ENCODE measurements at places on chromosomes 3 and 15. TPM values are rescaled to one million over a fixed set of nuclear protein-coding genes. Genes with fewer than 3 reads are reported as not detected.

The IREB2 gene
- 70.2 TPM for total RNA-seq

The ZBED2 gene
- 13.5 TPM for total RNA-seq

The GXYLT2 gene
- total RNA-seq = 1.0 TPM

The PLCH1 gene
- total RNA-seq = 2.8 TPM

The TM4SF4 gene
- 1.3 TPM for total RNA-seq

The SMAD3 gene
- total RNA-seq = 28.8 TPM

The UROC1 gene
- total RNA-seq = not detected

The SYNPR gene
- total RNA-seq = not detected

The PTPRG gene
- 119 TPM for total RNA-seq

The AGTR1 gene
- total RNA-seq = not detected

The KNG1 gene
- not detected for total RNA-seq

The LDHAL6B gene
- not detected for total RNA-seq

The RNF111 gene
- 11.3 TPM for total RNA-seq

The TGM5 gene
- total RNA-seq = 0.25 TPM

The CX3CR1 gene
- total RNA-seq = not detected

GRCh38 chr3:129549006-129549800 lies 6.2 kb downstream of the H1-8 start:
- DNase-seq = peak; percentile 70

DNA sequence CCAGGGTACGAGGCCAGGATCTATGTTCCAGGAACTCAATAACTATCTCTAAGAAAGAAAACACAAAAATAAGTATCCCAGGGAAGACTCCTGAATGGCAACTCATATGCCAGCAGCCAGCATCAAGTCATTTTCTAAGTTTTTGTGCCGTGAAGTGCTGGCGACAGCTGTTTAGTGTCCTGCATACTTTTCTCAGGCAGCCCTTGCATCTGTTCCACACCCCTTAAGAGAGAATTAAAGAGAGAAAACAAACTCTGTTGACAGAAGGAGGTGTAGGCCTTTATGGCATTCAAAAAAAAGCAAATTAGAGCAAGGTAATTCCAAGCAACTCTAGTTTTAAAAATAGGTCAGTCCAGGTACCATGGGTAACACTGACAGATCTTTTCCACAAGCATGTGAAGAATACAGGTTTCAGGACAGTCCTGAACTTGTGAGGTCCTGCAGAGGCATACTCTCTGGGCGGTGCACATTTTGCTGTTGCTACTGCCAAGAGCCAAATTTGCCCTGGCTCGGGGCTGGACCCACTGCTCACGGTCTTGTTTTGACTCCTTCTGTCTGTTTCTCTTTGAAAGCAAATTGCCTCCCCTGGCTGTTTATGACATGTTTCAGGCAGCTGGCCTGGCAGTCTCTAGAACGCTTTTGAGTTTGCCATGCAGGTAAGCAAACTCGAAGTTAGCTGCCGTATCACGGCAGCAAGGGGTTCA lies 252.1 kb upstream of the ADAMTS9 start:
- no peak for DNase-seq

GRCh38 chr3:188123170-188123905 lies 30.6 kb upstream of the LPP start:
- no peak for DNase-seq

GRCh38 chr3:65532215-65532614 lies 506.5 kb downstream of the MAGI1 start:
- DNase-seq = no peak

- peak; percentile 7 for DNase-seq
These were observed 11.4 kb downstream of the TM4SF1 start for GRCh38 chr3:149366031-149366430.

GRCh38 chr3:52790741-52791140 lies 3.9 kb upstream of the ITIH3 start:
- no peak for DNase-seq

DNA sequence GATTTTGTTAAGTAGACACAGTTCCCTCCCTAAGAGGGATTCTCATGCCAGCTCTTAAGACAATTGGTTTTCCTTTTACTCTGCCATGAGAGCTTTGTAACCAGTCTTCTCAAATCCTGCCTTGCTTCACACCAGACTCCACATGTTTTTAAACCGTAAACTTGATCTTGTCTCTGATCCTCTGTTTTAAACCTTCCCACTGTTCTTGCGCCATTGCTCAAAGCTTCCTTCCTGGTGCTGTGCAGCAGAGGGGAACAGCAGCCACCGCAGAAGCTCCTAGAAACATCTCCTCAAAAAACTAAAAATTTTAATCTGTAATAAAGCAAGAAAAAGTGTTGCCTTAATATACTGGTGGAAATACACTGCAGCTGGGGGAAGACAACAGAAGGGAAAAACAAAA lies 154.5 kb upstream of the SATB1 start:
- DNase-seq = no peak

- DNase-seq = no peak
These were observed 554.7 kb upstream of the KCNMB2 start for GRCh38 chr3:177981576-177981975.

- DNase-seq = no peak
These were observed 6.6 kb downstream of the CBLB start for GRCh38 chr3:105862217-105862616.

- peak; percentile 71 for DNase-seq
These were observed at the start of gene CCR1 for GRCh38 chr3:46208167-46208704. Gene CCR1 (minus strand): TSS chr3:46208313. CDS start chr3:46204313, 4,000 bp downstream.

- no peak for DNase-seq
These were observed 75.9 kb upstream of the NDN start for GRCh38 chr15:23763021-23763420.

- DNase-seq = peak; percentile 56
These were observed 118.6 kb downstream of the ANO10 start for GRCh38 chr3:43503067-43503728.

- DNase-seq = no peak
These were observed 245.6 kb downstream of the CLSTN2 start for GRCh38 chr3:140180603-140181002.

- DNase-seq = no peak
These were observed 398.8 kb upstream of the ATP10A start for GRCh38 chr15:26261966-26262365.

Measured in renal cortical epithelial cell (primary cell).